ENCODE measurements at places on chromosomes 2 and 18. TPM values are rescaled to one million over a fixed set of nuclear protein-coding genes. Genes with fewer than 3 reads are reported as not detected.

CGREF1 gene
- not detected for total RNA-seq

GRHL1 gene
- total RNA-seq = 0.22 TPM

SERPINB12 gene
- not detected for total RNA-seq

TDRD15 gene
- not detected for total RNA-seq

ALLC gene
- total RNA-seq = not detected

PLCD4 gene
- total RNA-seq = 1.4 TPM

CD8A gene
- not detected for total RNA-seq

CTAGE1 gene
- not detected for total RNA-seq

FSHR gene
- total RNA-seq = not detected

PROC gene
- 0.14 TPM for total RNA-seq

GEN1 gene
- 6.8 TPM for total RNA-seq

SLC9A4 gene
- total RNA-seq = not detected

TWIST2 gene
- 66.4 TPM for total RNA-seq

TMEM247 gene
- total RNA-seq = 0.43 TPM

RAB27B gene
- total RNA-seq = 20.5 TPM

RTTN gene
- 46.6 TPM for total RNA-seq

FAHD2B gene
- 3.7 TPM for total RNA-seq

ARHGEF33 gene
- total RNA-seq = 0.22 TPM

FOXD4L1 gene
- total RNA-seq = 0.14 TPM

ABHD1 gene
- total RNA-seq = not detected

PPM1B gene
- total RNA-seq = 43.3 TPM

TEKT4 gene
- not detected for total RNA-seq

RTP5 gene
- total RNA-seq = not detected

IL1B gene
- total RNA-seq = 183 TPM

NRBP1 gene
- 136 TPM for total RNA-seq

NEB gene
- 0.29 TPM for total RNA-seq

MFSD2B gene
- not detected for total RNA-seq

NCL gene
- 193 TPM for total RNA-seq

ACKR3 gene
- 0.66 TPM for total RNA-seq

CNTNAP5 gene
- not detected for total RNA-seq

VAMP5 gene
- 22.8 TPM for total RNA-seq

EHD3 gene
- 6.6 TPM for total RNA-seq

IL18RAP gene
- not detected for total RNA-seq

SPP2 gene
- total RNA-seq = not detected

GAL3ST2 gene
- total RNA-seq = 0.14 TPM

VSNL1 gene
- 0.22 TPM for total RNA-seq

ASTL gene
- total RNA-seq = not detected

OR6B3 gene
- total RNA-seq = not detected

CCDC141 gene
- total RNA-seq = not detected

RAPGEF4 gene
- total RNA-seq = 0.14 TPM

CNPPD1 gene
- 36.8 TPM for total RNA-seq

PLGLB1 gene
- 1.0 TPM for total RNA-seq

ABCG5 gene
- total RNA-seq = not detected

STAT4 gene
- total RNA-seq = 1.1 TPM

PSMA8 gene
- total RNA-seq = not detected

Data from placental pericyte (primary cell).